ENCODE measurements at places on chromosomes 6 and 20. TPM values are rescaled to one million over a fixed set of nuclear protein-coding genes. Genes with fewer than 3 reads are reported as not detected.

- ATAC-seq = no peak
Measured at GRCh38 chr20:14634665-14635064, 297.3 kb upstream of the FLRT3 start.

DNA sequence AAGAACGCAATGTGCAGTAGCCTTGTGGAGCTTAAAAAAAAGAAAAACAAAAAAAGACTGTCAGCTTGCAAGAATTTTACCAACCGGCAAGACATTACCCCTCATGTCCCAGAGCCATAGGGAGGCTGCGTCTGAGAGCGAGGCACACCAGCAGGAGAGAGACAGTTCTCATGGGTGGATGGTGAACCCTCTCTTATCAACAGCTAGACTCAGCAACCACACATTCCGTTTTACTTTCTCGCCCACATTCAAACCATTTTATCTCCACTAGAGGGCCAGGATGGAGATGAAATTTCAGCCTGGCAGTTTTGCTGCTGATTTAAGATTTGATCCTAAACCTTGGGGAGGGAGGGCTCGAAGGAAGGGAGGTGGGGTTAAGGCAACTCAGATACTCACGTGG, 247.0 kb downstream of the ATXN1 start:
- ATAC-seq = peak; percentile 46

Gene COL9A3
- not detected for total RNA-seq

Gene HNF4A
- total RNA-seq = not detected

DNA sequence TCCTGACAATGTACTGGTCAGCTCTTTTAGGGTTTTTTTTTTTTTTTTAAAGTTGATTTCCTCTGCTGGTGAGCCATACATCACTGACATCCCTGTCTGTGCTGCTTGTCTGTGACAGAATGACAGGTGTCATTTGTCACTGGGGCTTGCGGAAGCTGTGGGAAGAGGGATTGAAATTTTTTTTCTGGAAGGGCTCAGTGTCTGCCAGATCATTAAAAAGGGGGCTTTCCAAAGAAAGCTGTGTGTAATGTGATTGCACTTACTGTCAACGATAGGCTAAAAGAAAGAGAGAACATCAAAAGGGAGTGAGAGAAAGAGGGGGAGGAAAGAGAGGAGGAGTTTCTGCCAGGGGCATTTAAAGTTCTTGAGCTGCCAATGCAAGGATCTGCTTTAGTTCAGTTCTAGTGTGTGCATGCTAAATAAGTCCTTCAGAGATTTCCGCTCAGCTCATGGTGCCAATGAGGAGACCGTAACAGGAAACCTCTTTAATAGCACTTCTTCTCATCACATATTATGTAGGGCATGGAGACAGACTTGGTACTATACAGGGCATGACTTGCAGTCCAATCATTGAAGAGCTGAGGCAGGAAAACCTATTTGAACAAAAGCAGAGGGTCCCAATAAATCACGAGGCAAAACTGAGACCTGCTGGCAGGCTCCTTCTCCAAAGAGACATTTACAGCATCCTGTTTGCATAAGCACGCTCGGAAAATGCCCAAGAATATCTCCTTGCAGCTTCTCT, 177.2 kb downstream of the TSHZ2 start:
- no peak for ATAC-seq

DNA sequence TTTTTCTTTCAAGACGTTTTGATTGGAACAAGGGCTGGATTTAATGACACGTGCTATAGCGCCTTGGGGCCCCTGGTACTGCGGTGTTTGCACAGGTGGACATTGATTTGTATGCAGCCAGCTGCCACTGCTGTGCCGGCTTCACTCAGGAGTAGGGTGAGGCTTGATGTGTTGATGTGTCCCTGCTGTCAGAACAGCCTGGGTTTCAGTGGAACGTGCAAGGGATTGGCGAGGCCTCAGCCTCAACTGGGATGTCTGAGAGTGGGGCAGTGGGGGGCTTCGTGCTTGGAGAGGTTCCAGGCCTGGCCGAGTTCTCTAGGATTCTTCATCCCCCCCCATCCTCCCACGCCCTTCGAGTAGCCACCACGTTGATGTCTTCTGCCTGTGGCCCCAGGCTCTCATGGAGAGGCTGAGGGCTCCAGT, 23.0 kb downstream of the PYGB start:
- ATAC-seq = no peak

- no peak for ATAC-seq
Measured at GRCh38 chr6:3228046-3228671, 706 bp upstream of the TUBB2B start.

Gene NKAIN4
- total RNA-seq = not detected

DNA sequence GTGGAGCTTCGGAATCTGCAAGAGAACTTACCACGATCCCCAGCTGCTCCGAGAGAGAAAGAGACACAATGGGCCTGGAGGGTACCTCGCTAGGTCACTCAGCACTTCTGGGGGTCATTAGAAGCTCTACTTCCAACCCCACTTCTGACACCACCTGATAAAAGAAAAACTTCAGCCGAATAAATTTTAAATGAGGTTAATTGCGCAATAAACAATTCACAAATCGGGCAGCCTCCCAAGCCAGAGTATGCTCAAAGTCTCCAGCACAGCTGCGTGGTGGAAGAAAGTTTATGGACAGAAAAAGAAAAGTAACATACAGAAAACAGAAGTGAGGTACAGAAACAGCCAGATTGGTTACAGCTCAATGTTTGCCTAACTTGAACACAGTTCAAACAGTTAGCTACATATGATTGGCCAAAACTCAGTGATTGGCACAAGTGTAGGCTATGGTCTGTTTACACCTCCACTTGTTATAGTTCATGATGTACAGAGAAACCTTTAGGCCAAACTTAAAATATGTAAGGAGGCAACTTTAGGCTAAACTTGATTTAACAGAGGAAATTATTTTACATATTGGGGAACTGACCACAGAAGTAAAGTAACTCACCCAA, 52.6 kb downstream of the COL11A2 start:
- no peak for ATAC-seq

Gene IL20RA
- total RNA-seq = 0.06 TPM

DNA sequence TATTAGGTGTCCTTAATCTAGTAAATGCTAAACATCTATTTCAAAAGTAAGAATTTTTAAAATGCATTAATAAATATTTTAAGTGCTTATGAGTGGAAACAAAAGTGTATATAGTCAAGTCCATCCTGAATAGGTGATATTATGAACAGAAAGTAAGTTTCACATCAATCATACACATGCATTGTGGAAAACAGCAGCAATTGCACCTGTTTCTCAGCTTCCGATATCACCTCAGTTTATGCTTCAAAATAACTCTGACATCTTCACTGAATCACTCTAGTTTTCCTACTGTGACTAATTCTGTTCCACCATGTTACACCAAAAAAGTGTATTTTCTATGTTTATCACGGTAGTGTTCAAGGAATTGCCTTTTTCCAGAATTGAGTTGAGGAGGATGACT, 172.6 kb upstream of the MANEA start:
- ATAC-seq = no peak
